ENCODE measurements at places on chromosomes 6 and 20.

DNA sequence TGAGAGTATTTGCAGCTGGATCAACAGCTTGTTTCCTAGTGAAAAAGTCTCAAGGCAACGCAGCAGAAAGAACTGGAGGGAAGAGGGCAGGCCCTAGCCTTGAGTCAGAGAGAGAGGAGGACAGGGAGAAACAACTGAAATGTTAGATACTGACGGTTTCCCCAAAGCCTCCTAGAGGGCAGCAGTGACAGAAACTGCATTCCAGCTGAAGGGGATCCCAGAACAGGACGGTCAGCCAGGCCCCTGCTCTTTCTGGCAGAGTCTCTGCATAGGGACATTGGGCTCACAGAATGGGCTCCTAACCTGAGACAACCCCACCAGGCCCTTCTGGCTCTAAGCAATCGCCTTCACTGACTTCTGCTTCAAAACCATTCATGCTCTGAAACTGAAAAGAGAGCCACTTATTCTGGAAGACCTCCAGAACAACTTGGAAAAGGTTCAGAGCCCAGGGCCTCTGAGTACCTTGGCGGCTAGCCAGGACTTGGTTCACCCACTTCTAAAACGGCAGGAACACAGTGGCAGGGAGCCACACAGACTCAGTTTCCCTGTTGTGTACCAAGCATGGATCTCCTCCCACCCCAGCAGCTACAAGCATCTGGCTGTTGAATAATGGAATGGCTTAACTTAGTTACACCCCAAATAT is 72.9 kb downstream of the PSMB1 start:
- DNase-seq, result no peak

DNA sequence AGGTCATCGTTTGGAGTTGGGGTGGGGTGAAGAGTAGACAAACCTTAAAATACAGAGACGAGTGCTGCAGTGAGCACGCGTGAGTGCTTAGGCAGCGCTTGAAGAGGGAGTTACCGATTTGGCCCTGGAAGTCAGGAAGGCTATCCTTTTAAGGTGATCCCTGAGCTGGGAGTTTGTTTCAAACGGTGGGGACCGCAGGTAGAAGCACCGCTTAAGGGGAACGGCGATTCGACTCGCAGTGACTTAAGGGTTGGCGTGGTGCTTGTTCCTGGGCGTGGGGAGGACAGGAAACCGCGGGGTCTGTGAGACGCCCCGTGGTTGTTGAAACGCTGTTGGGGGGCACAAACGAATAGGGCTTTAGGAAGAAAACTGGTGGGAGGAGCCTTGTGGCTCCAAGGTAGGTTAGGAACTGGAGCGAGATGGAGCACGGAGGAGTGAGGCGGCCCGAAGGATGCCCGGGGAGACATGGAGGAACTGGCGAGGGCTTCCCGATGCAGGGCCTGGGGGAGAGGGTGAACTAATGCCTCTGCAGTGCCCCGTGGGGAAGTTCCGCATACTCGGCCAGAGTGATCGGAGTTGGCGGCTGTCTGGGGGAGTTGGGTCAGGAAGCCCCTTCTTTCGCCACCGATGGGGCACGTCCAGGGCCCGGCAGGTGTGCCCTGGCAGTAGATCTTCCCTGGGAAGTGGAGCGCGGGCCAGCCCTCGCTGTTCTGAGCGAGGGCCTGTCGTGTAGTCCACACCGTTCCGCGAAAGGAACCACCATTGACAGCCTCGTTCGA is 1.3 kb upstream of the CDYL start:
- no peak for DNase-seq

DNA sequence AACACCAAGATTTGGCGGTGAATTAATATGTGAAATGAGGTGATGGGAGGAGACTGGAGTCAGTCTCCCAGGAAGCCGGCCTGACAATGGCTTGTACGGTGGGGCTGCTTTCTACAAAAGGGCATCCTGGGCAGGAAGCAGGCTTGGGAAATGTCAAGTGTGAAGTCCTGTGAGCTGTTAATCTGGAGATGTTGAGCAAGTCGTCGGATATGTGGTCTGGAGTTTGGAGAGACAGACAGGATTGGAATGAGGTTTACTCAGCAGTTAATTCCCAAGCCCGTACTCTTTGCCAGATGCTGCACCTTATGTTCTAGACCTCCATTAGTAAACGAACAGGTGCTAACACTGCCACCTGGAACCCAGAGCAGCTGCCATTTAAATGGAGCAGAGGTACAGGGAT is 107.7 kb upstream of the FOXC1 start:
- DNase-seq, result no peak

GRCh38 chr20:2005831-2006426 is 12.1 kb upstream of the PDYN start:
- DNase-seq, result peak; percentile 33

DNA sequence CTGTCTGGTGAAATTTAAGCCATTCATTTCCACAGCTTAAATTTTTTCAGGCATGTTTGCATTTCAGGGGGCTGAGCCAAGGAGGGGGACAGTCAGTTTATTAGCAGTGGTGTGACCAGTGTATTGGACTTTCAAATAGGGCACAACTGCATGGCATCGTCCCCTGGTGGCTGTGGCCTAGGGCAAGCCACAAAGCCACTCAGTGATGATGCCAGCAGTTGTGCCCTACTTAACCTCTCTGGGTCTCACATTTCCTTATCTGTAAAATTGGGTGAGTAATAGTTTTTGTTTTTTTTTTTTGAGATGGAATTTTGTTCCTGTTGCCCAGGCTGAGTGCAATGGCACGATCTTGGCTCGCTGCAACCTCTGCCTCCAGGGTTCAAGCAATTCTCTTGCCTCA is 48.0 kb downstream of the CDC5L start:
- DNase-seq, result no peak

DNA sequence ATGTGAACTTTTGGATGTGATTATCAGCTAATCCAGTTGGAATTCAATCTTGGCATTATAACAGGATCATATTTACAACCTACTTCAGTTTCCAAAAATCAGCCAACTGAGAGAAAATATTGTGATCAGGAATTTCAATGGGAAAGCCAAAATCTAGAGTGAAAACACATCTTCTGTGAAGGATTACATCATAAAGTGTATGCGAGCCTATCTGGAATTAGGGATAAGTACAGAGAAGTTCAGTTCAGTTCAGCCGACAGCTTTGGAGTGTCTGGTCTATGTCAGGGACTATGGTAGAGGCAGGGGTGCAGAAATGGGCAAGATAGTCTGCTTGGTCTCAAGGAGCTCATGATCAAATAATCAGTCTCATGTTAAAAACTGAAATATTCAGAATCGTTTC is 12.3 kb upstream of the PRIM2 start:
- DNase-seq, result no peak

- DNase-seq, result no peak
These were observed 259.6 kb upstream of the PLCB4 start for GRCh38 chr20:8809107-8809953.

DNA sequence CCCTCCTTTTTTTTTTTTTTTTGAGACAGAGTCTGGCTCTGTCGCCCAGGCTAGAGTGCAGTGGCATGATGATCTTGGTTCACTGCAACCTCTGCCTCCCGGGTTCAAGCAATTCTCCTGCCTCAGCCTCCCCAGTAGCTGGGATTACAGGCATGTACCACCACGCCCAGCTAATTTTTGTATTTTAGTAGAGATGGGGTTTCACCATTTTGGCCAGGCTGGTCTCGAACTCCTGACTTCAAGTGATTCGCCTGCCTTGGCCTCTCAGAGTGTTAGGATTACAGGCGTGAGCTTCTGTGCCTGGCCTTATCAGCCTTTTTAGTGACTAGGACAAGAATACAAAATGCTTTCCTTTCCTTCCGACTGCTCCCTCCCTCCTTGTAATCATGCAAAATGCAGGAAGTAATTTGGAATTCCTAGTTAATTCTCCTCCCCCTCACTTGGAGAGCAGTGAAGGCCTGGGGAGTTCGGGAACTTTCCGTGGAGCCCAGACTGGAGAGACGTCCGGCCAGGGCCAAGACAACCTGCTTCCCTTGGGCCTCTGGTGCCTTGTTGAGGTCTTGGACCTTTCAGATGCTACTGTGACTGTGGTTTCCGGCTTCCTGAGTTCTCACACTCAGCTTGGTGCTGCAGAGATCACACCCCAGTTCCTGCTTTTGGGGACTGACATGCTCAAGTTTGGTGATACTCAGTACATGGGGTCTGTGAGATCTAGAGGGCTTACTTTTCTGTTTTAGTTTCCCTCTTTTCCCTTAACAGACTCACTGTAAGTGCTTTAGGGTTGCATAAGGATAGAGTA is 3.9 kb upstream of the PHF20 start:
- DNase-seq, result peak; percentile 49

GRCh38 chr20:32034581-32035425 is 17.2 kb upstream of the HCK start:
- DNase-seq, result no peak

- DNase-seq, result peak; percentile 58
These were observed 578 bp downstream of the RGL2 start for GRCh38 chr6:33297956-33298772.

DNA sequence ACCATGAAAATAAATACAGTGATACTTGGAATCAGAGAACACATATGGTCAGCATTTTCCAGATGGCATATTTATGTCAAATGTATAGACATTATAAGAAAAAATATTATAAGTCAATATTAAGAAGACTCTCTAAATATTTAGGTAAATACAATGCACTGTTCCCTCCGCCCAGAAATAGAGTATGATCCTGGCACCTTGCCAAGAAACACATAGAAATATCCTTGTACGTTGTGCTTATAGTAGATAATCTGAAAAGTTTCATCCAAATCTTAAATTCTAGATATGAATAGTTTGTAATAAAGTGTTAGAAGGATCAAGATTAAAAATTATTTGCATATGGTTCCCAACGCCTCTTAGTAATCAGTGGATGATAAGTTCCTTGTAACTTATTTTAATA is 645.8 kb upstream of the GJE1 start:
- DNase-seq, result no peak

DNA sequence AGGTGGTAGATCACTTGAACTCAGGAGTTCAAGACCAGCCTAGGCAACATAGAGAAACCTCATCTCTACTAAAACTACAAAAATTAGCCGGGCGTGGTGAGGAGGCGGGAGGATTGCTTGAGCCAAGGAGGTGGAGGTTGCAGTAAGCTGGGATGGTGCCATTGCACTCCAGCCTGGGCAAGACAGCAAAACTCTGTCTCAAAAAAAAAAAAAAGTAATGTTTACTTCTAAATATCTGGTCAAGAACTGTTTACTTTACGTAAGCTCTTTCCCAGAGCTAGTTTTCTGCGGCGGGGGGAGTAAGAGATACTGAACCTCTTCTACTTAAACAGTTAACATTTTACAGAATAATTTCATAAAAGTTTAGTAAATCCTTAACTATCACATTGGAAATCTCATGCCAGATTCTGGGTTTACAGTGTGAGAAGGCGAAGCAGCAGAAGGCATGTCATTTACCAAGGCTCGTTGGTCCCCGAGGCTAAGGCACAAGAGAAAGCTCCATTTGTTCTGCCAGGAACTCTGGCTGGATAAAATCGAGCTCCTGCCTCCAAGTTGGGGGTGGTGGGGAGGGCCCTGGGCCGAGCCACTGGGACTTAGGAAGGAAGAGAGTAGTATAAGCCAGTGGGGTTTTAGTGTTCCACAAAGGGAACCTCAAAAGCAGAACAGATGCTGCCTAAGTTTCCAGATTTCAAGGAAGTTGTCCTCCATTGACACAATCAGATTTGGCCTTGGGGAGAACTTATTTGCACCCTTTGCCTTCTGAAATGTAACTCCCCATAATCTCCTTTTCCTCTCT is 41.7 kb downstream of the ARFGEF2 start:
- no peak for DNase-seq

DNA sequence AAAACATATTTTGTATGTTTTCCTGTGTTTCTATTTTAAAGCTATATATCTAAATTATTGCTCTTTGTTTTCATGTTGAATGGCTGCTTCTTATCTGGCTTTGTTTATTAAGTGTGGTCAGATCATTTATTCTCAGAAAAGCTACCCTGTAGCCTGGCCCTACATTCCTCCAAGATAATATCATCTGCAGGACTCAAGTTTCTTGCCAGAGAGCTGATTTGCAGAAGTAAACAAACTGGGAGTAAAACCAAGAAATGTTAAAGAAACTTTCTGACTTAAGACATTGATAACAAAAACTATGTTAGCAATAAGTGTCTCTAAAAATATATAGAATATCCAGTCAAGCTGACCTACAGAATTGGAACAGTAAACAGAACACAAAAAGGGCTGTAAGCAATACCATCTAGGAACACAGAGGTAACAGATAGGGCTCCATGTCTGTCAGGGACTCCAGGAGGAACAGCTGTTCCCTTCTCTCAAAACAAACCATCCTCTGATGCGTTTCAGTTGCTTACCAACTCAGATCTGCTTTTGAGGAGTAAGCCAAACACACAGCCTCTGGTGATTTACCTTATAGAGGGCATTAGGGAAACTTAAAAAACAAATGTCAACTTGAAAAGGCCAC is 17.5 kb upstream of the CEP85L start:
- no peak for DNase-seq

GRCh38 chr6:90144928-90145555 is 151.6 kb downstream of the BACH2 start:
- DNase-seq, result no peak

DNA sequence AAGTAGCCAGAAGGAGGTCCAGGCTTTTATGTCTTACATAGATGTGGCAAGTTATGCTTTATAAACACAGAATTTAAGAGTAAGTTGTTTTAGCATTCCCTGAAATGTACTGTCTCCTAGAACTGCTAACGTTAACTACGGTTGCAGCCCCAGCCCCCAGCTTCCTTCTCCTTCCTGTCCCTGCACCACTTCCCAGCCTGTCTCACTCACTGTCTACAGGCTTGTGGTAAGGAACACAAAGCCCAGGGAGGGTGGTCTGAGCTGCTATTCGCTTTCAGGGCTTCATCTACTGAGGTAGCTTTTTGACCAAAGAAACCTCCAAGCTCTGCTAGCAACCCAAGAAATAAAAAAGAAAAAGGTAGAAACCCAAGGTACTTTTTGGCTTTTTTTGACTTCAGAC is 35.9 kb downstream of the PCSK2 start:
- DNase-seq, result no peak

- no peak for DNase-seq
These were observed 81.4 kb downstream of the CARMIL1 start for GRCh38 chr6:25360621-25361020.

DNA sequence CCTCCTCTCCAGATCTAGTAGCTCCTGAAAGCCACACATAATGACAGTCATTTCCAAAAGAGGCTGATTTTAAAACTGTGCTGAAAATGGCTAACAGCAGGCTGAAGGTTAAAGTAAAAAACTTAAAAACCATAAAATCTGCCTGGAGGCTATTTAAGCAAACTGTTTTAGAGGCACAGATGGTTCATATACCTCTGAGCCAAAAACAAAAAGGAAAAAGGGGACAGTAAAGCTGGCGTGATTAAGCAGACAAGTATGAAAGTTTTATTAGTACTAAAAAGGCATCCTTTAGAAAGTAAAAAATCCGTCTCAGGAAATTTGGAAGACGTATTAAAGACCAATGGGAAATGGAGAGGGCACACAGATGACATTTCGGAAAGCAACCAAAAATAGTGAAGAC is 55.8 kb downstream of the SOBP start:
- no peak for DNase-seq

GRCh38 chr6:89680150-89680549 is 41.6 kb upstream of the LYRM2 start:
- no peak for DNase-seq

DNA sequence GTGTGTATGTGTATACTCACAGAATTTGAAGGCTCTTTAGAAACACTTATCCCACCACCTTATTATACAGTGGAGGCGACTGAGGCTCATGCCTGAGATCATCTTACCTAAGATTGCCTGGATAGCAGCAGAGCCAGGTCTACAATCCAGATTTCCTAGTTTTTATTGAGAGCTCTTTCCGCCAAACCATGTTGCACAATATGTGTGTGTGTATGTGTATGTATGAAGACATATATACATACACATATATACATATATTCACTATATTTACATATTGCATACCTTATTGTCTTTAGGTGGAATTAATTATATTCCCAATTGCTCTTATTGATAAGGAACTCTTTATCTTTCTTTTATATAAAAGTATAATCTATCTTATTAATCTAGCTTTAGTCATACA is 130.6 kb downstream of the AFG1L start:
- DNase-seq, result no peak

Data from T-helper 2 cell (primary cell).